ENCODE measurements at places on chromosomes 1 and 21.
A peak's percentile ranks its signal among the peaks of the same experiment; 100 is the strongest.

GRCh38 chr1:19186001-19186400 is 24.1 kb downstream of the UBR4 start:
- no peak for DNase-seq

GRCh38 chr1:162854245-162854882 is 6.6 kb downstream of the CCDC190 start:
- peak; percentile 81 for DNase-seq

DNA sequence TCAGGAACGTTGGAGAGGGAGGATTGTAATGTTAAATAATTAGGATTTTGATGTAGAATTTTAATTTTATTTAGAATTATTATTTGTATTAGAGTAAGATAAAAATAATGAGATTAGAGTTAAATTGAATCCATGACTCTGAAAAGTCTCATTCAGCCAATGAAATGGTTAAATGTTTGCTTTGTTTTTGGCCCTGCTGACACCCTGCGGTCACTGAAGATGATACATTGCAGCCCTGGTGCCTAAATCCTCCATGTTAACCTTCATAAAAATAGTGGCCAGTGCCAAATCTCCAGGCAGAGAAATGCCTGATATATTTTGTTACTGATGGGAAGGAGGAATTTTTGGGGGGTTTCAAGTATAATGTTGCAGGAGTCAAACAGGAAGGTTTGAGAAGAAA is 27.3 kb upstream of the RLF start:
- no peak for DNase-seq

DNA sequence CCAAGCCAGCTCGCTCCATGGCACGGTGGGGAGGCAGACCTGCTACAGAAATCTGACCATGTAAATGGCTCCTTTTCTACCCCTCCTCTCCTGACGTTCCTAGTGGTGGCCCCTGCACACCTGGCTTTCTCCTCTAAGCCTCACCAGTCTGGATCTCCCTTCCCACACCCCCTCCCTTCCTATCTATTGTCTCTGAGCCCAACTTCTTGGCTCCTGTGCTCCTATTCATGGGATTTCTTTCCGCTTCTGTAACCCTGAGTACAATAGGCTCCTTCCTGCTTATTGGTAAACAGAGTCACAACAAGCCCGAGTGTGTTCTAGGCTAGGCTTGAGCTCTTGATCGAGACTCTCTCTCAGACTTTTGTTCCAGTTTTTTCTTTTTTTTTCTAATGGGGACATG is 17.6 kb downstream of the OPTC start:
- DNase-seq: no peak

- no peak for DNase-seq
Observed at GRCh38 chr1:31814631-31815306, 1.1 kb downstream of the SPOCD1 start.

Measured in activated CD4-positive, alpha-beta T cell treated with anti-CD3 and anti-CD28 coated beads, Interleukin-2, amount 10 ng/mL, durations not matched to agents 24 days and 14 days (primary cell).